Adipose tissue (tissue), 3 donors: ENCODE measurements at places on chromosomes 6 and 20. TPM values are rescaled to one million over a fixed set of nuclear protein-coding genes. Genes with fewer than 3 reads are reported as not detected.

The SRSF6 gene
- polyA plus RNA-seq, result 85.4 TPM

The CALHM6 gene
- 2.8 TPM for polyA plus RNA-seq

The BPIFA1 gene
- not detected for polyA plus RNA-seq

The BPIFB1 gene
- polyA plus RNA-seq, result 0.22 TPM
